ENCODE measurements at places on chromosomes 12 and 14. TPM values are rescaled to one million over a fixed set of nuclear protein-coding genes. Genes with fewer than 3 reads are reported as not detected.

Gene RERG
- 9.9 TPM for total RNA-seq

Gene TPH2
- not detected for total RNA-seq

Gene SIX4
- total RNA-seq: 3.3 TPM

Gene MAP3K9
- 3.2 TPM for total RNA-seq

Gene LMO3
- 8.2 TPM for total RNA-seq

Gene TMEM116
- 9.3 TPM for total RNA-seq

Gene SERPINA9
- total RNA-seq: not detected

DNA sequence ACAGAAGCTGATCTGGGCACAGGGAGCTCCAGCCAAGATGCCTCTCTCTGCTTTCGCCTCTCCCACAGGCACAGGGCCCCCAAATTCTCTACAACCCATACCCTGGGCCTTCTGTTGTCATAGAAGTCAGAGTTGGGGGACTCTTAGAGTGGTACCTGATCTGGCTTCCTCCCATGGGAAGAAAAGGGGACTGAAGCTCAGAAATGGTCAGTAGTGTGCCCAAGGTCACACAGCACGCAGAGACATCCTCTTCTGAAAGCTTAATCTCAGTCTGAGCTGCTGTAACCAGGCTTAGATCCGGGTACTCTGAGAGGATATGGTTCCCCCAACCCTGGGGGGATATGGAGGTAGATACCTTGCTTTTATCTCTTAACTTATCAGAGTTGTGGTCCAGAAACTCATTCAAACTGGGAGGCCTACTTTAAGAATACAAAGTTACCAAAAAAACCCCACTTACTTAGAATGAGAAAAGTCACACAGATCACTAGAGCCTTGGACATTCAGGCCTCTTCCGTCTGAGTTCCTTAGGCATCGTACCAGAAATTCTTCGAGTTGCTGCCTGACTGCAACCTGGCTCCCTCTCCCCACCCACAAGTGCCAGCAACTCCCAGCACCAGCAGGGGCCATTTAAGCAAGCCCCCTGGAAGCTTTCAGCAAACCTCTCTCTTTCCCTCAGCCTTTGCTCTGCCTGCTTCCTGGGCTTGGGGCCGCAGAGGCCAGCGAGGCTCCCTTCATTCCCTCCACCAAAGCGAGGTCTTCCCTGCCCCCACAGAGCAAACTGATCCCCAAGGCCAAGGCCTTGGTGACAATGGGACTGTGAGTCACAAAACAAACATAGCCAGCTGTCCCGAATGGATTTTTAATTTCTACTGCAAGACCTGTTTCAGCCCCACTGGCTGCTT, 13.9 kb downstream of the KRT7 start:
- H3K27ac ChIP-seq: no peak overlapping the region
- H3K36me3 ChIP-seq: no peaks in the 10 kb centered on the region
- H3K4me1 ChIP-seq: peaks cover 35% of the 10 kb centered on the region
- no peak for DNase-seq

- DNase-seq: peak; percentile 75
- H3K4me3 ChIP-seq: peak overlapping the region; percentile 80
- H3K36me3 ChIP-seq: peaks cover 27% of the 10 kb centered on the region
- H3K4me1 ChIP-seq: no peaks in the 10 kb centered on the region
- no peaks in the 10 kb centered on the region for H3K27me3 ChIP-seq
These were observed 5.0 kb upstream of the BAZ2A start for GRCh38 chr12:56634837-56635791.

DNA sequence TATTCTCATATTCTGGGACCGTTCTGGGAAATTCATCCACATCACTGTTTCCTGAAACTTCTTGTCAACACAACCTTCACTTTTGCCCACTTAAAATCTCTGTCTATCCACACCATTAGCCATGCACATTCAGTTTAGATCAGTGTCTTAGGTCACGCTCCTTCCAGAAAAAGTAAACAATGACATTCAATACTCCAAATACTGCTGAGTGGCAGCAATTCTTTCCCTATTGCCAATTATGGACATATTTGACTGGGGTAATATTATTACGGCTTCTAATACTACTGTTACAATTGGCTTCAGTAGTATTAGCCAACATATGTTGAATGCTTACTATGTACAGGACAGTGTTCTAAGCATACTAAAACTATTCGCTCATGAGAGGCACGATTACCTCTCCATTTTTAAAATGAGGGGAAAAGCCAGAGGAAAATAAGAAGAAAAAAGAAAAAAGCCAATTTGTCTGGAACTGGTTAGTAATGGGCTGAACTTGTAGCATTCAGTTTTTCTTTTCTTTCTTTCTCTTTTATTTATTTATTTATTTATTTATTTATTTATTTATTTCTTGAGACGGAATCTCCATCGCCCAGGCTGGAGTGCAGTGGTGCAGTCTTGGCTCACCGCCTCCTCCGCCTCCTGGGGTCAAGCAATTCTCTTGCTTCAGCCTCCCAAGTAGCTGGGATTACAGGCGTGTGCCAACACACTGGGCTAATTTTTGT, 23.4 kb downstream of the LTBR start:
- H3K4me1 ChIP-seq: no peaks in the 10 kb centered on the region
- no peak for DNase-seq
- no peak overlapping the region for H3K27ac ChIP-seq
- H3K27me3 ChIP-seq: no peaks in the 10 kb centered on the region

- H3K4me3 ChIP-seq: no peak overlapping the region
- H3K27me3 ChIP-seq: no peaks in the 10 kb centered on the region
- no peaks in the 10 kb centered on the region for H3K36me3 ChIP-seq
- H3K4me1 ChIP-seq: no peaks in the 10 kb centered on the region
These were observed 14.7 kb downstream of the TMEM119 start for GRCh38 chr12:108582978-108583770.

- no peak for DNase-seq
- no peak overlapping the region for H3K4me3 ChIP-seq
- H3K27me3 ChIP-seq: no peaks in the 10 kb centered on the region
- H3K27ac ChIP-seq: no peak overlapping the region
- H3K4me1 ChIP-seq: no peaks in the 10 kb centered on the region
- no peaks in the 10 kb centered on the region for H3K36me3 ChIP-seq
These were observed 76.1 kb upstream of the KRR1 start for GRCh38 chr12:75587340-75588106.

- H3K4me3 ChIP-seq: peak within 1 kb of the TSS; percentile 55
- no peaks in the 10 kb centered on the region for H3K4me1 ChIP-seq
- no peaks in the 10 kb centered on the region for H3K27me3 ChIP-seq
- peak within 1 kb of the TSS; percentile 15 for H3K27ac ChIP-seq
- H3K36me3 ChIP-seq: no peaks in the 10 kb centered on the region
These were observed at the start of gene GLS2 for GRCh38 chr12:56488041-56488955. Gene GLS2 (minus strand): TSS chr12:56488161. CDS start chr12:56488118, 43 bp downstream.

- no peak overlapping the region for H3K4me3 ChIP-seq
- no peak for DNase-seq
- peak overlapping the region; percentile 42 for H3K27ac ChIP-seq
- H3K36me3 ChIP-seq: no peaks in the 10 kb centered on the region
- no peaks in the 10 kb centered on the region for H3K4me1 ChIP-seq
- H3K27me3 ChIP-seq: no peaks in the 10 kb centered on the region
These were observed 17.3 kb upstream of the RIMKLB start for GRCh38 chr12:8680533-8680932.

DNA sequence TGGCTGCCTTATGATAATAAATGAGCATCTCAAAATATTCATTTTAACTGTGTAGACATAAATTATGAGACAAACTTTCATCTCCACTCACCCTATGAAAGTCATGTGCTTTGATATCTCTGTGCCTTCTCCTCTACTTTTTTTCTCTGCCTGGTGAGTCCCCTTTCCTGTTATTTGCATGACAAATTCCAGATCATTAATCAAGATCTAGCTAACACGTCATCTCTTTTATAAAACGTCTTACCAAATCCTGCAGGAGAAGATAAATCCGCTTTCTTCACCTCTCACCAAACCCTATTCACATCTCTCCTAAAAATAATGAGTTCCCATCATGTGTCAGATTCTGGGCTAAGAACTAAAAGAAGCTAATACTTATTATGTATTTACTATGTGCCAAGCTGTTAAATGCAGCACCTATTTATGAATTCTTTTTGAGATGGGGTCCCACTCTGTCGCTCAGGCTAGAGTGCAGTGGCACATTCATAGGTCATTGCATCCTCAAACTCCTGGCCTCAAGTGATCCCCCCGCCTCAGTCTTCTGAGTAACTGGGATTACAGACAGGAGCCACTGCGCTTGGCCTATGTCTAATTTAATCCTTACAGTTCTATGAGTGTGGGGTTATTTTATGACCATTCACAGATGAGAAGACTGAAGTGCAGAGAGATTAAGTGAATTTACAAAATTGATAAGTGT, 26.7 kb downstream of the SPX start:
- H3K4me3 ChIP-seq: no peak overlapping the region
- peak overlapping the region; percentile 56 for H3K27ac ChIP-seq
- H3K4me1 ChIP-seq: no peaks in the 10 kb centered on the region
- DNase-seq: no peak
- no peaks in the 10 kb centered on the region for H3K27me3 ChIP-seq

DNA sequence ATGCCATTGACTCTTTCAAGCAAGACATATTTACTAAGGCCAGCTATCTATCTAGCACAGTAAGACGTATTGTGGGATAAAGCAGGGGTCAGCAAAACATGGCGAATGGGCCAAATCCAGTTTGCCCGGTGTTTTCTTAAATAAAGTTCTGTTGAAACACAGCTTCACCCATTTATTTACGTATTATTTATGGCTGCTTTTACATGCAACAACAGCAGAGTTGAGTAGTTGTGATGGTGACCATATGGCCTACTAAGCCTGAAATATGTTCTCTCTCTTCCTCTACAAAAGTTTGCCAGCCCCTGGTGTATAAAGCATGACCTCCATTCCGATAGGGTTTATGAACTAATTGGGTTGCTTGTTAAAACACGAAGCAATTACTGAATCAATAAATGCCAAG, 322.1 kb downstream of the CCDC91 start:
- DNase-seq: no peak
- H3K36me3 ChIP-seq: no peaks in the 10 kb centered on the region
- H3K27ac ChIP-seq: no peak overlapping the region

- H3K4me3 ChIP-seq: no peak overlapping the region
- DNase-seq: no peak
- H3K4me1 ChIP-seq: no peaks in the 10 kb centered on the region
These were observed 27.0 kb upstream of the CPM start for GRCh38 chr12:68959891-68960464.

GRCh38 chr12:24821691-24822090, 127.2 kb downstream of the BCAT1 start:
- no peaks in the 10 kb centered on the region for H3K4me1 ChIP-seq
- no peak overlapping the region for H3K27ac ChIP-seq
- no peak for DNase-seq
- no peaks in the 10 kb centered on the region for H3K27me3 ChIP-seq
- H3K4me3 ChIP-seq: no peak overlapping the region
- no peaks in the 10 kb centered on the region for H3K36me3 ChIP-seq

DNA sequence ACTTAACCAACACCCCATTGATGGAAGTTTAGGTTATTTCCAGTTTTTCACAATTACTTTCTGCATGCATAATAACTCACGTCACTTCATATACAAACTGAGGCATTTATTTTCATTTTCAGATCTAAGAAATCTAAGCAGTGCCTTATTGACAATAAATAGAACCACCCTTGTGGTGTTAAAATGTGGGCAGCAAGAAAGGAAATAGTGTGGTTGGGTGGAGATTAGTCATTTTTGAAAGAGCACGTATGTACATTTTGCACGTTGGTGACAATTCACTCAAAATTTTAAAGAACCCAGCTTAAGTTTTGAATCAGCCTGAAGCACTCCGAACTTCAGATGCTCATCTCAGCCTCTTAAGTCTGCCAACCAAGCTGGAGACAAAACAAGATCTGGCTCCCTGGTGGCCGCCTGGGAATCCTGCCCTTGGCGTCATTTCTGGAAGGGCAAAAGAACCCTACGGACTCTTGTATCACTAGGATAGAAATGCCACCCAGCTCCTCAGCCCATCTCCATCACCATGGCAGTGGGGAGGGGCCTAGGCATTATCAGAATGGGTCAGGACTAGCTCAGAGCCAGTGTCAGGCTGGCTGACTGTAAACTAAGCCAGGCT, 89.5 kb upstream of the BCL2L14 start:
- H3K27me3 ChIP-seq: no peaks in the 10 kb centered on the region
- no peak for DNase-seq
- H3K4me1 ChIP-seq: no peaks in the 10 kb centered on the region
- H3K27ac ChIP-seq: no peak overlapping the region
- no peaks in the 10 kb centered on the region for H3K36me3 ChIP-seq

DNA sequence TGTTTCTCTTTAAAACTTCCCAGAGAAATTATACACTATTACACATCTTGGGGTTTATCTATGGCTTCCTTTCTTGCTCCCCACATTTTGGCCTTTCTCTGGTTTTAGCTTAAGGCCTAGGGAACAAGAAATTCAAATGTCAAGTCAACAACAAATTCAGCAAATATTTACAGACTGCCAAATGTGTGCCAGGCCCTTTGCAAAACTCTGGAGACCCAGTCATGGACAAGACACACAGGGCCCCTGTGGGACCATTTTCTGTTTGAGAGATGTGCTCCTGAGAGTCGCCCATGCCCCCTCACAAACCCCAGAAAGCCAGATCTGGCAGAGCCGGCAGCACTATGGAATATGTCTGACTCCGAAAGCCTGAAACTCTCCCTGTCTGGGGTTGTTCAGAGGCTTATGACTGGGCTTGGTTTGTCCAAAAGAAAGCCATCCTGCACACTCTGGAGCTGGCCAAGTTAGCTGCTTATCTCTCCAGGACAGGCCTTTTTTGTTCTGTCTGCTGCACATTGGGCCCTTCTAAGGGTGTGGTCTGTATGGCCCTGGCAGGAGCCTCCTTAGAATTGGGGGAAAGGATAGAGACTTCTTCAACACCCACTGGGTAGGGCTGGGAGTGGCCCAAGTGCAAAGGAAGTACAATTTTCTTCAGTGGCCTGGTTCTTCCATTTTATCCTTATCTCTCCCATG, 1.1 kb upstream of the KRT3 start:
- H3K36me3 ChIP-seq: no peaks in the 10 kb centered on the region
- H3K4me3 ChIP-seq: no peak overlapping the region
- DNase-seq: no peak
- no peaks in the 10 kb centered on the region for H3K4me1 ChIP-seq
- H3K27me3 ChIP-seq: no peaks in the 10 kb centered on the region

DNA sequence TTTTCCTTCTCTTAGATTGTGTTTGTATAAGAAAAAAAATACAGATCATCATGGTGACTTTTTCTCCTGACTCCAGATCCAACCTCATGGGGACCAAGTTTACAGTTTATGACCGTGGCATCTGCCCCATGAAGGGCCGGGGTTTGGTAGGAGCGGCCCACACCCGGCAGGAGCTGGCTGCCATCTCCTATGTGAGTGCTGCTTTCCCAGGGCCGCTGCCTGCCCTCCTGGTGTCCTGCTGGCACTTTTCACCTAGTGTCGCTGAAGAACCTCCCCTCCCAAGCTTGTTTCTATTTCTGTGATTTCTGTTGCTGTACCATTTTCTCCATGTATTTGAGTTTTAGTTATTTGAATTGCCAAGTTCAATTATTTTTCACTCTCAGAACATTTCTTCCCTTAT, 24.8 kb upstream of the TEAD4 start:
- H3K27me3 ChIP-seq: no peaks in the 10 kb centered on the region
- H3K4me1 ChIP-seq: no peaks in the 10 kb centered on the region
- peaks cover 82% of the 10 kb centered on the region for H3K36me3 ChIP-seq
- no peak overlapping the region for H3K27ac ChIP-seq
